ENCODE measurements at places on chromosomes 6 and 20.

- no peak for DNase-seq
These were observed 237.6 kb upstream of the CDH4 start for GRCh38 chr20:61014491-61014890.

DNA sequence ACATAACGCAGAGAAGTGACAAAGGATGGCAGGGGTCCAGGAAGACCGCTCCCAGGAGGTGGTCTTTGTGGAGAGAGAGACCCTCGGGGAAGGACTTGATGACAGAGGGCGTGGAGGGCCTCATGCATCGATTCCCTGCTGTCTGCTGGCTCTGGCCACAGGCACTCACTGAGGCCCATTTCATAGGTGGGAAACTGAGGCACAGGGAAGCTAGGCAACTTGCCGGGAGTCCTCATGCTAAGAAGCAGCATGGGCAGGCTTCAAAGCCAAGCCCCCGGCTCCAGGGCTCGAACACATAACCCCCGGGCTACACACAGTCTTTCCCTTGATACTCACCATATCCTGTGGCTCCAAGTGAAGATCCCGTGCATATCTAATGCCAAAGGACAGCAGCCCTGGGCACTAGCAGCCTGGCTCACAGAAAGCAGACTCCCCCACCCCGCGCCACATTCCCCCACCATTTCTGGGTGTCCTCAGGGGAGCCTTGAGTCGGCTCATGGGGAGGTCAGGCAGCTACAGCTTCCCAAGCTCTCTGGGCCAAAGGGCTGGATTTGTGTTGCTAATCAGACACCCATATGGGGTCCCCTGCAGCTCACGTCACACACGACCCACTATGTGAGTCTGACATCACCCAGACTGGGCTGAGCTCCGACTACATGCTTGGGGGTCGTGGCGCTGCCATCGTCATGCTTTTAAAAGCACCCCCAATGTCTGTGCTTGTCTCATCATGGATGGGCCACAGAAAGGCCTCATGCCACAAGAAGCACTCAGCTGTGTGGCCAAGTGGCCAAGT, 130.9 kb upstream of the PMEPA1 start:
- no peak for DNase-seq

- DNase-seq, result no peak
These were observed 252.3 kb downstream of the LY86 start for GRCh38 chr6:6840831-6841291.

GRCh38 chr20:10398834-10399369, 35.1 kb downstream of the MKKS start:
- no peak for DNase-seq

DNA sequence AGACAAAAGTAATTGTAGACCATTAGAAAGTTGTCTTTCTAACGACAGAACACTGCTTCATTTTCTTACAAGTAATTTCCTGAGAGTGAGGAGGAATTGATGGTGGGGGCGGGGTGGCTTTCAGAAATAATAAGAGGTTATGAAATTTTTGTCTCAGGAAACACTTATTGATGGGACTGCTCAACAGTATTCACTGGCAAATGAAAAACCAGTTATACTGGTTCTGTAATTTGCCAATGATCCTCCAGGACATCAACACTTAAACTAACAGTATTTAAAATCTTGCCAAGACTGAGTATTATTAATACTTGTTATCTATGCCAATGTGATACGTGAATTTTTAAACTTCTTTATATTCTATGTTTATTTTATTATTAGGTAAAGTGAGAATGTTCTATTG, 41.8 kb upstream of the FUT9 start:
- no peak for DNase-seq

DNA sequence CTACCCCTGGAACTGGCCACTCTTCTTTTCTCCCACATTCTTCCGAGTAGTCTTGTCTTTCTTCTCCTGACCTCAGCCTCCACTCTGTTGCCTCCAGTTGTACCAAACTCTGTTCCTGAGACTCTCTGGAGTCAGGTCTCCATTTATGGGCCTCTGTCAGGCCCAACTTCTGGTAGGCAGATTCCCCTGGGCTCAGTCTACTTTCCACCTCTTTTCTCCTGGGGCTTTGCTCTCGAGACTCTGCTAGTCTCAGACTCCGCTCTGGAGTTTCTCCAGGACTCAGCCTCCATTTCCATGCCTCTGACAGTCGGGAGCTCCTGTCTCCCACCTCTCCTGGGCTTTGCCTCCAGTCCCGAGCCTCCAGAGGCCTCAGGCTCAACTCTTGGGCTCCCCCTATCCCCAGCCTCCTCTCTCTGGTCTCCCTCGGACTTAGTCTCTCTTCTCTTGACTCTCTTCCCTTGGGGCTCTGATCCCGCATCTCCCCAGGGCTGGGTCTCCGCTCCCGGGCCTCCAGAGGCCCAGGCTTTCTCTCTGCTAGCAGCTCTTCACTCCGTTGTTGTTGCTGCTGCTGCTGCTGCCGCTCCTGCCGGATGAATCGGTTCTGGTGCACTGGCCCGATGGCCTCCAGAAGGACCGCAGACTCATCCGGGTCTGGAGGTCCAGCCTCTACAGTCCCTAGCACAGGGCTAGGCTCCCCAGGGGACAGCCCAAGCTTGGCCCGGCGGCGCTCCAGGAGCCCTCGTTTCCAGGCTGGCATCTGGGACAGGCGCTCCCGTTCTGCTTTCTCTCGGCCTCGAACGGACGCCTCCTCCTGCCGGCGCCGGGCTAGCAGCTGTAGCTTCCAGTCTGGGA, 1.1 kb downstream of the PPP1R18 start:
- DNase-seq, result no peak

- no peak for DNase-seq
These were observed 11.1 kb downstream of the GGT7 start for GRCh38 chr20:34861386-34862084.

DNA sequence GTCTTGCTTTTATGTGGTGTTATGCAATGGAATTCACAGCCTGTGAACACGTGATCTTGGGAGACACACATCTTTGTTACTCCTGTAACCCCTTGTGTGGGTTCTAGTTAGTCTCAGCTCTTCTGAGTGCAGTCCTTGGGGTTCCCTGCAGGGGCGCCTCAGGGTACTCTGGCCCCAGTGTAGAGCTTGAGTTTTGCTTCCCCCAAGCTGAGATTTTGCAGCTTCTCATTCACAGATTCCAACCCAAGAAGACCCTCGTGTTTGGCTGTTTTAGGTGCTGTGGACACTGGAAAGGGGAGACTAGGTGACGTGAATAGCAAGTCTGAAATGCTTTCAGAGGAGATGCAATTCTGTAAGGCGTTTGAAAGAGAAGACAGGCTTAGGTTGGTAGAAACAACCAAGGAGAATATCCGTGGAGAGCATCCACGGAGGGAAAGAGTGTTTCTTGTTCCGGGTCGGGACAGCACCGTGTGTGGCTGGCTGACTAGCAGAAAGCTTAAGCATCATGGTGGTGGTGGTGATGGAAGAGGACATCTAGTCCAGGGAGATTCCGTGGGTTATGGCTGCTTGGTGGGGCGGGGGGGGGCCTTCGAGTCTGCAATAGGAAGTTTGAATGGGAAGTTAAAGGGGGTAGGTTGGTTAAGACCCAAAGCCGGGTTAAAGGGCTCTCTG, 30.1 kb downstream of the DUSP22 start:
- no peak for DNase-seq

DNA sequence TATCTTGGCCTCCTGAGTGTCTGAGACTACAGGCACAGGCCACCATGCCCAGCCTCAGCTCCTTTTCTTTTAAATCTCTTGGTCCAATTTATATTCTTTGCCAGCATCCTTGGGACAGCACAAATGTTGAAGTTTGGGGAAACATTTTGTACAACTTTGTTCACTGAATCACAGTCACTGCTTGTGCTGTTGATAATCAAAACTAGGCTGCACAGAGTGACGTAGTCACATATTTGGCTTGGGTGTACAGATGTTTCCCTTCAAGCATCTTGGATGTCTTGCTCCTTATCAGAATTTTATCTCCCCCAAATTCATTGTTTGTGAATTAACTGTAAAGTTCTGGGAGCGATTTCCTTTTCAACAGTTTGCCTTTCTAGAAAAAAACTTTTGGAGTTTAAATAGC, 17.9 kb downstream of the CARMIL1 start:
- no peak for DNase-seq

- no peak for DNase-seq
These were observed 86.7 kb upstream of the EMILIN3 start for GRCh38 chr20:41453010-41453950.

GRCh38 chr6:74253261-74253660, 557.3 kb downstream of the CD109 start:
- no peak for DNase-seq

DNA sequence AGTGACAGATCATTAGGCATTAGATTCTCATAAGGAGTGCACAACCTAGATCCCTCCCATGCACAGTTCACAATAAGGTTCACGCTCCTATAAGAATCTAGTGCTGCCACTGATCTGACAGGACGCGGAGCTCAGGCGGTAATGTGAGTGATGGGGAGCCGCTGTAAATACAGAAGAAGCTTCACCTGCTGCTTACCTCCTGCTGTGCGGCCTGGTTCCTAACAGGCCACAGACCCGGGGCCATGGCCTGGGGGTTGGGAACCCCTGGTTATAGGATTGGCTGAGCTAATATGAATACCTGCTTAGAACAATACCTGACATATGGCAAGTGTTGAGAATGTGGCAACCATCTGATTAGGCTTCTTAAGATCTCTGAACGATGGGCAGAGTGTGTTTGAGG, 2.4 kb downstream of the PNPLA1 start:
- DNase-seq, result no peak
